Activated naive CD4-positive, alpha-beta T cell treated with anti-CD3 and anti-CD28 coated beads, Interleukin-2, amount 10 ng/mL, durations not matched to agents 7 days and 5 days (primary cell): ENCODE measurements at places on chromosomes 16 and 17.

DNA sequence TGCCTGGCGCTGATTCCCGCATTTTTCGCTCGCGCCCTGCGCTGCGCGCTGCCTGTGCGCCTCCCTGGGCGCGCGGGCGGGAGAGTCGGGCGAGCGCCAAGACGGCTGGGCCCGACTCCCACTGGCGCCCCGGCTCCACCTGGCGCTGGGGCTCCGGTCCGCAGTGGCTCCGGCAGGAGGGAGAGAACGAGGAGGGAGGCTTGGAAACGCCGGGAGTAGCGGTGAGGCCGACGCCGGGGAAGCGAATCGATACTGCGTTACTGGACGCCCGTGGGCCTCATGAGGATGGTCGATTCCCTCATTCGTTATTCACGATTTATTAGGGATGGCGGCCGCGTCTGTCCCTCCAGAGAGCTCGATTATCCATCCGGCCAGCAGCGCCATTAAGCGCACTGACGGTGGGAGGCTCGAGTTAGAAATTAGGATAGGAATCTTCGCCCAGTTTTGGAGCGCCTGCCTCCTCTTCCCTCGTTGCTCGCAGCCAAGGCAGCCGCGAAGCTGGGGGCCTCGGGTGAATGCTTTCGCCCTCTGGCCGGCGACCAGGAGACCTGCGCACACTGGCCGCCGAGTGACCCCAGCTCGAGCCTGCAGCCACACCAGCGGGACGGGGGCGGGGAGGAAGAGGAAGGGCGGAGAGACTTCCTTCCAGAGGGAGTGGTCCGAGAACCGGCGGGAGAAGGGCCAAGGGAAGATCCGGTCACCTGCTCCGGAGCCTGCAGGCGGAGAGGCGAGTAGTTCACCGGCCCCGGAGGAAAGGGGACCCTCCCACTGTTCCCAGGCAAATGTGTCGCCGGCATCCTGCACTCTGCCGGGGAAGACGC lies 1.3 kb upstream of the PCGF2 start:
- no peak for DNase-seq

DNA sequence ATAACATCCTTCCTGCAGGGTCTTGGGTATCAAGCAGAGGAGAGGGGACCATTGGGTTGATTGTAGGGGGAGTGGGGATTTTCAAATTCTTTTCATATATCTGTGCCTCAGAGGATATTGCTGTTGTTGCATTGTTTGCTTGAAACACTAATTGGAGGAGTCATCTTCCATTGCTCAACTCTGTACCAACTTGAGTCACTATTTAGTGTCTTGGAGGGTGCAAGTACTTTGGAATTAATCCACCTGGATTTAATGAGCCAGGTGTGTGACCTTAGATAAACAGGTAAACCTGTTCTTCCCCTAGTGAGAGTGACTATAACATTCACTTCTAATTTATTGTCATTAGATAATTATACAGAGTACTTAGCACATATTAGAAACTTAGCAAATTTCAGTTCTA lies 151.3 kb upstream of the CNTNAP4 start:
- no peak for DNase-seq

- DNase-seq, result no peak
Observed at GRCh38 chr16:85900027-85900792, 1.2 kb downstream of the IRF8 start.

DNA sequence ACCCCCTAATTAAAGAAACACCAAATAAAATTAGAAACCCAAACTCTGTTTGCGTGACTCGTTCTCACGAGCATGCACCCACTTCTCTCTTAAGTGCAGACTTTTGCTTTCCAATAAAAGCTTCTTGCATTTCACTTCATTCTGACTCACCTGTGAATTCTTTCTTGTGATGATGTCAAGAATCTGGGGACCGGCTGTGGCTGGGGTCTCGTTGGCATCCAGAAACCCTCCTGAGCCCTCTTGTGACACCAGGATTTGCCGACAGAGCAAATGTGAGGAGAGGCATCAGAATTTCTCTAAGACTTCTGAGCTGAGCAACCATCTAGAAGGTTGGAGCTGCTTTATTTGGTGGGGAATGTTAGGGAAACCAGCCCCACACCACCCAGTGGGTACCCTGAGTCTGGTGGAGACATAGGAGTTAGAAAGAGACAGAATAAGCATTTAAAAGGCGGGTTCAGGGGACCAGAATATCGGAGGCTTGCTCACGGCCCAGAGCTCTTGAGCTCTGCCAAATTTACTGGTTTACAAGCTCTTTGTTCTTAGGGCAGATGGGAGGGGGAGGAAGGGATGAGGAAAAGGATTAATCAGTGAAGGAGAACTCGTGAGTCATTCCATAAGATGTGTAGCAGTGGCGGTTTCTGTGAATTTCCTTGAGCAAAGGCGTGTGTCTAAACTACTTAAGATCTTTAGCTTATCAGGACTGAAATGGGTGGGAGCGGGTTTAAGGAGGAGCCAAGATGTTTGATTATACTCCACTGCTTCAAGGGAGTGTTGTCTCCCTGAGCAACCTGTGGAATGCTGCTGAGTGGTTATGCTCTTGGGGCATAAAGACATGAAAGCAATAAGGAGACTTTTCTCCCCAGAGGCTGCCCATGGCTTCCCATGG lies 24.2 kb upstream of the TMC5 start:
- DNase-seq, result no peak

DNA sequence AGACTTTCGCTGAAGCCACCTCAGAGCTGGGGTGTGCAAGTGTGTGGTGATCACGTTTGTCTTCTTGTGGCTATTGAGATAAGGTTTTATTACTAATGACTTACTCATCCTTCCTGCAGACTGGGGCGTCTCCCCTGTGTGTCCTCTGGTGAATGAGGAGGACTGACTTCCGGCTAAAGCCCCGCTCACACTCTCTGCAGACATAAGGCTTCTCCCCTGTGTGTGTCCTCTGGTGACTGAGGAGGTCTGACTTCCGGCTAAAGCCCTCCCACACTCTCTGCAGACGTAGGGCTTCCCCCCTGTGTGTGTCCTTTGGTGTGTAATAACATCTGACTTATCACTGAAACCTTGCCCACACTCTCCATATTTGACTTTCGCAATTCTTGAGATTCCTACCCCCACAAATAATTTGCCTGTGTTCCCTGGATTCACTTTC lies 19.4 kb downstream of the PRDM7 start:
- DNase-seq, result no peak
